ENCODE measurements at places on chromosomes 1 and 21.

- DNase-seq, result no peak
Observed at GRCh38 chr1:163747261-163747660, 425.5 kb downstream of the NUF2 start.

GRCh38 chr1:43990271-43991199, 864 bp upstream of the CCDC24 start:
- DNase-seq, result no peak

DNA sequence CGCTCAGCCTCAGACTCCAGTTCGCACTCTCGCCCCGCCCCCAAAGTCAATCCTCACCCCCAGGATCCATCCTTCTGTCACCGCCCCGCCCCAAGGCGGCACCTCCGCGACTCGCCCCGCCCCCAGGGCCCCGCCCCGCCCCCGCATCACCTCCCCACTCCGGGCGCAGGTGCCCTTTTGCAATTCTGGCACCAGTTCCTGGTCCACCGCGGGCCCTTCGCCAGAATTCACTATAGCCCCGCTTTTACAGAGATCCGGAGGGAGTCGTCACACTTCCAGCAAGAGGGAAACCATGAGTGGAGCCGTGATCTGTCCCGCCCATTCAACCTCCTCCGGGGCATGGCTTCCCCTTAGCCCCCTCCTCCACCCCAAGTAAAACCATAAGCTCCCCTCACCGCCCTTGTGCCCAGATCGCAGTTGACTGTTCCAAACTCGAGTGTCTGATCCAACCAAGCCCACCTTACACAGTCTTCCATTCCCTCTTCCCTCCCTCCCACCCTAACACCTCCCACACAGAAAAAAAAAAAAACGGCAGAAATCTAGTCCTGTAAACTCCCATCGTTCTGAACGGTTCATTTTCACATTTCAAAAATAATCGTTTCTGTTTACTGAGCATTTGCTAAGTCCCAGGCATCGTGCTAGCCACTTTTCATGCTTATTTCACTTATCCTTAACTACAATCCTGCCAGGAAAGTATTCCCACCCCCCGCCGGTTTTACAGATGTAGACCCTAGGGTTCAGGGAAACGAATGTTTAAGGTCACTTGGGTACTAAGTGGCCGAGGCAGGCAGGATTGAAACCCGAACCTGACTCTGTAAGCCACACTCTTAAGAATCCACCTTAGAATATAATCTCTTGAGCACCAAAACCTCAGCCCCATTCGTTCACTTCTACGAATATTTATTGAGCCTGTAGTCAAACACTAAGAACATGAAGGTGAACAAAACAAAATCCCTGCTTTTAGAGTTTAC, 1.3 kb upstream of the DNAJC16 start:
- no peak for DNase-seq

DNA sequence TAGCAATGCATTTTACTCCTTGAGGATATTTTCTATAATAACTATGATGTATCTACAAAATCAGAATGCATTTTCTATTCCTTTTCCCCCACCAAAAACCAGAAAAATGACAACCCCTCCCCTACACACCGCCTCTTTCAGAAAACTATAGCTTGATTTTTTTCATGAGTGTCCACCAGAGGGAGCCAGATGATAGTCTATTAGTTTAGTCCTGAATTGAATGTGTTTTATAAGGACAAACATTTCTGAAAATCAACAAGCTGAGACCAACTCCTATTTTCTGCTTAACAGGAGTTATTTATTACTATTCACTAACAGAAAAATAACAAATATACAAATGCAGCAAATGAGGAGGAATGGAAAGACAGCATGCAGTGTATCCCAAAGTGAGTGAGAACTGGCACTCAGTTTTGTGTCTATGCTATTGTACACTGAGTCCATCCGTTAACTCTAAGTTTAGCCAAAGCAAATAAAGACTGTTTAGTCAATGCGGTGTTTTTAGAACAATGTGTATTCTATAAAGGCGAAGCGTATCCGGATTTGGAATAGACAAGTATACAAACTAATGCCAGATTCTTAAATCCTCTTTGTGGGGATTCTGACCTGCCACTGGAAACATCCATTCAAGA, 182.6 kb downstream of the VAV3 start:
- no peak for DNase-seq

DNA sequence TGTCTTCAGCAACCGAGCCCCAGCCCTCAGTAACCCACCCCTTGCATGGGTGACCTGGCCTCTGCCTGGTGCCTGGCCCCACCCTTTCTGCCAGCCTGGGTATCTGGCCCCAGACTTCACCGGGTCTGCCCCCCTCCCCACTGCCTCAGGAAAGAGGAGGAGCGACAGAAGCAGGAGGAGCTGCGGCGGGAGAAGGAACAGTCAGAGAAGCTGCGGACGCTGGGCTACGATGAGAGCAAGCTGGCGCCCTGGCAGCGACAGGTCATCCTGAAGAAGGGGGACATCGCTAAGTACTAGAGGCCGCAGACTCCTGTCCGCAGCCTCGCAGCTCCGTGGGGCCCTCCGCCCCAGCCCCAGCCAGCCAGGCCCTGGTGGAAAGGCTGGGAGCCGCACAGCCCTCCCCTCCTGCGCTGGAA, 6.1 kb downstream of the TNFRSF25 start:
- no peak for DNase-seq

GRCh38 chr21:38590449-38591217, 92.4 kb upstream of the ERG start:
- DNase-seq, result no peak

GRCh38 chr1:178030467-178030866, 60.6 kb upstream of the SEC16B start:
- no peak for DNase-seq

DNA sequence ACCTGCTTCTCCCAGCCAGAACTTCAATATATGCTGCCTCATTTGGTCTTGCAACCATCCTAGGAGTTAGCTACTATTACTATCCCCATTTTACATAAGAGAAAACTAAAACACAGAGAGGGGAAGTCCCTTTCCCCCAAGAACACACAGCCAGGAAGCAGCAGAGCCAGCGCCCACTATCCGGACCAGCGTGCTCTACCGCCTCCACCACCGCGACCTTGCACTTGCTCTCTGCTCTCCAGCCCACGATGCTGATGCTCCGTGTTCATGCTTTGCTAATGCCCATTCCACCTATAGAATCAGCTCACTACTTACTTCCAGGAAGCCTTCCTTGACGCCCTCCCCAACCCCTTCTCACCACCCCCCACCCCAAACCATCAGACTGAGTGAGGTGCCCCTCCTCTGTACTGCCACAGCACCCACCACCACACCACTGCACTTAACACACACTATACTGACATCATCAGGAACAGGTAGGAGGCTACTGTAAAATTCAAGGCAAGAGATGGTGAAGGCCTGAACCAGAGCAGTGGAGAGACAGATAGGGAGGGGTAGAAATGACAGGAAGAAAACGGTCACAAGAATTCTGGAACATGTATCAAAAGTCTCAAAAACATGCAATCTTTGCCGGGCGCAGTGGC, 9.4 kb downstream of the TMEM53 start:
- no peak for DNase-seq

DNA sequence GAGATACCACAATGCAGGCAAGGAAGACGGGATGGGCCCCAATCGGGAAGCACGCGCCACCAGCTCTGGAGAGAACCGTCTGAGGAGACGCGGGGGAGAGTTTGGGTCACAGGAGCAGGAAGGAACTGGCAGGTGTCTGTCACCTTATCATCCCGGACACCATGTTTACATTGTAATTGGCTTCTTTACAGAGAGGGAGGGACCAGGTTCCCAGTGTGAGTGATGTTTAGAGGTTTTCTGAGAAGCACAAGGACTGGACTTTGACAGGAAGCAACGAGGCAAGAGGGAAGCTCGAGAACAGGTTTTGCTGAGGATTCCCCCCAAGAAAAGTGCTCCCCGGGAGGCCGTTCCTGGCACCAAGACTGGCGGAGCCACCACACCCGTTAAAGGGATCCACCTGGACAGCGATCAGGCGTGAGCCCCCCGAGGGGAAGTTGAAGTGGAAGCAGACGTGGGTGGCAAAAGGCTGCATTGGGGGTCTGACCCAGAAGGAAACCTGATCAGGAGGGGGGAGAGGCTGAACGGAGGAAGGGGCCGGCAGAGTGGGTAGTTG, 957 bp downstream of the EPS15 start:
- DNase-seq, result no peak

DNA sequence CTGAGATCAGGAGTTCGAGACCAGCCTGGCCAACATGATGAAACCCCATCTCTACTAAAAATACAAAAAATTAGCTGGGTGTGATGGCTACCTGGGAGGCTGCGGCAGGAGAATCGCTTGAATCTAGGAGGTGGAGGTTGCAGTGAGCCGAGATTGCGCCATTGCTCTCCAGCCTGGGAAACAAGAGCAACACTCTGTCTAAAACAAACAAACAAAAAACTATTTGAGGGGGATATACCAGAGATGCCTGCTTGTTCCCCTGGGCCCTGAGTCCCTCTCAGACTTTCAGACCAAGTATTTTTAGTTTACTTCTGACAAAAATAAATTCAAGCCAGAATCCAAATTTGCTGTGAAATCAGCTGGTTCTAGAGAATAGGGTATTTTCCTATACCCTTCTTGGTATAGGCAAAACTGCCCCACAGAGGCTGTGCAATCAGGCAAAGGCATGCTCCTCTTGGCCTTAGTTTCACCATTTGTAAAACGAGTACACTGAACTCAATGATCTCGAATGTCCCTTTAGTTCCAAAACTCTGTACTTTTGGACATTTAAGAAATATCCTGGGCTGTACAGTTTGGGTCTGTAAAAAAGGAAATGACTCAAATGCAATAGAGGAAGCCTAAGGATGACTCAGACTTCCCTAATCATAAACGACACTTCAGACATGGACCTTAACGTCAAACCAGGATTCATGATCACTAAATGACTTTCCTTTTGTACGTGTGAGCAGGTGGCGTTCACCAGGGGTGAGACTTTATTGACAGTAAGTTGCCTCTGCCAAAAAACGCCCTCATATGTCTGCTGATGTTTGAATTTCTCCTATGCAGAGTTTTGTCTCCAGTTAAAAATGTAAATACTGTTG, 16.1 kb downstream of the ENSA start:
- DNase-seq, result no peak

DNA sequence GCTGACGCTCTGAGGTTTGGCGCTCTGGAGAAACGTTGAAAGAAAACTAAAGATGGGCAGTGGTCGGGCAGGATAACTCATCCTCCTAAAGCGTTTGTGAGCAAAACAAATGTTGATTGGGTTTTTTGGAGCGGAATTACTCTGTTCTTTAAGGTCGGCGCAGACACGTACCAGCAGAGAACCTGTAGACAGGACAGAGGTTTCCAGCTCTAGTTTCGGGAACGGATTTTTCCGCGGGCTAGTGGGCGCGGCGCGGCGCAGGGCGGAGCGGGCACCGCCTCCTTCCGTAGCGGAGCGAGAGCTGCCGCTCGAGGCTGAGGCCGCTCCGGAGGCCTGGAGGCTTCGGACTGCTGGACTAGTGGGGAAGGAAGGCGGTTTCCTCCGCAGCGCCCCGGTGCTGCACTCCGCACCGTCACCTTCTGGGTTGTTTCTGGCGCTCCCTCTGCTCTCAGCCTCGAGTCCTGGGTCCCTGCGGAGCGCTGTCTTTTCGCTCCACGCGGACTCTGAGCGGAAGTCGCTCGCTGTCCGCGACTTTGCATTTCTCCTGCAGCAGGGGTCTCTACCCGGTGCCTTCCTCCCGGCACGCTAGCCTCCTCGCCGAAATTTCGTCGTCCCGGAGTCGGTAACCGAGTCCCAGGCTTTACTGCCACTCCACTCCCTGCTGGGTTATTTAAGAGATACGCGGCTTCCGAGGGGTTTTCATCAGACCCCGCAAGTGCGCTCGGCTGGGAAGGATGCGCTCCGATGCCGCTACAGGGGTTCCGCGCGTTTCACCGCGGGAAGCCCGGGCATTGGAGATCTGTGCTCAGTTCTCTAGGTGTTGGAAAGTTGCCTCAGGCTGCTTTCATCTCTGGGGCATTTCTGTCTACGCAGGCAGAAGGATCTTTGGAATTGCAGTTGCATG, 7.0 kb downstream of the FOXD2 start:
- no peak for DNase-seq
